ENCODE measurements at places on chromosomes 6 and 20.

DNA sequence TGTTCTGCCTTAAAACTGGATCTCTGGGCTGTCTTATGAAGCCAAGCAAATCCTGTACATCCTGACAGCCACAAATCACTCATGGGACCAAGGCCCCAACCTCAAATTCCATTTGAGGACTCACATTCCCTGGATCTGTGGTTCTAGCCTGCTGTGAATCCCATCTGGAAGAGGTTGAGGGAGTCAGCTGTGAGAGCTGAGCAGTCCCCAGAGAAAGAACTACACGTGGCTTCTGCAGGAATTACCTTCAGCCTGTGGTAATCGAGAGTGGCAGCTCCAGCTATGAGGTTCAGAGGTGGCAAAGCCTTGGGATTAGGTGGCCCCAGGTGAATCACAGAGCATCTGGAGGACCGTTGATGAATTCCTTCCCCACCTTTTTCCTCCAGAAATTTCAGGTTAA lies 245.2 kb downstream of the SLC24A3 start:
- no peak for DNase-seq

DNA sequence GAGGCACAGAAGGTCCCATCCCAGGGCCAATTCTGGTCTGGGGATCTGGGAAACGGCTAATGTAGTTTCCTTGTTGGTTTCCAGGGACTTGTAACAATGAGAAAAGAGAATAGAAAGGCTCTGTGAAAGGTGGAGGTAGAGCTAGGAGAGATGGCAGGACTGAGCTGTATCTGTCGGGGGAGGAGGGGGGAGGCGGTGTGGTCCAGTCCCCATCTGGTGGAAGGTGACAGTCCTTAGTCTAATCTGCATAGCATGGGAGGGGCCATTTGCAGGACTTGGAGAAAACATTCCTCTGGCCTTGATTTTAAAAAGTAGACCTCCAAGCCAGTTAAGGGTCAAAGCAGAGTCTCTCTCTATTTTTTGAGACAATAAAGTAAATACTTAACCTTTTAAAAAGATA lies 137.1 kb downstream of the DNAH8 start:
- DNase-seq, result no peak

DNA sequence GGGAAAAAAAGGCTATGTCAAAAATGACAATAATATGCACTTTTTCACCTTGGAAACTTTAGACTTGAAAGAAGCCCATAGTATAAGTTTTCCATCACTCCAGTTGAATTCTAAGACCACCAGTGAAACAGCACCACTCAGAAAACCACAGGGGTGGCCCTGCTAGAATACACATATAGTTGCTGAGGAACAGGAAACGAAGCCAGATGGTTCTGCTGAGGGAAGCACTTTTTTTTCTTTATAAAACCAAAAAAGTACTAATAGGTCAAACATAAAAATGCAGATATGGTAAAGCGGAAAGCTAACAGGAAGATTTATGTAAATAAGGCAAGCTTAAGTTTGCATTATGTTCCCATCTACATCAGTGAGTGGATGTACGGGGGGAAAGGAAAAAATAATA lies 303.9 kb downstream of the FOXC1 start:
- no peak for DNase-seq

- no peak for DNase-seq
These were observed 6.1 kb upstream of the ULBP2 start for GRCh38 chr6:149935668-149936067.

DNA sequence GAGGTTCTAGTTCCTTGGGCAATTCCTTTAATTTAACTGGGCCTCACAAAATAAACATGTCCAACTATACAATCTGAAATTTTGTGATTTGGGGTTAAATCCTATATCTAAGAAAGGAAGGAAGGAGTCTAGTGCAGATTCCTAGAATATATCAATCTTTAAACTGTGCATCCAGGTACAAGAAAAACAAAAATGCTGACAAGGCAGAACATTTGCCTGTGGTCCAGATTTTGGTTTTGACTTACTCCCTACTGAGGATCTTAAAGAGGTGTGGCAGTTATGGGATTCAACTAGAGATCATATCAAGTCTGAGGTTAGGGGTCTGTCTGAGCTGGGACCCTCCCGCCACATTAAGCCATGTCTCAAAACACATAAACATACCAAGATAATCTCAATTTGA lies 17.7 kb upstream of the COX7A2 start:
- DNase-seq, result no peak

GRCh38 chr6:81002126-81002525 lies 750.4 kb downstream of the TENT5A start:
- no peak for DNase-seq

GRCh38 chr6:125101631-125102030 lies 51.9 kb upstream of the TPD52L1 start:
- DNase-seq, result no peak

DNA sequence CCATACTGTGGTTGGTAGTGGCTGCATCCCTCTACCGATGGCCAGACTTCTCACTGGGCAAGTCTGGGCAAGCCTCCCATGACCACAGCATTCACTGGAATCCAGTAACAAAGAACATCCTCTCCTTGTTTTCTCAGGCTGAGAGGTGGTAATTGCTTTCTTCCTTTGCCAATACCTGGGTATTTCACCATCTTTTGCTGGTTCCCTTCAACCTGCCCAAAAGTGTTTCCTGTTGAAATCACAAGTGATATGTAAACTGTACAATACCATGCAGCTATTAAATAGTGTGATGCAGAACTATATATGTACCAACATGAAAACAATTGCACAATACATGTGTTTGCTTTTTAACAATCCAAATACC lies at the start of gene PTCHD4:
PTCHD4 (minus strand) TSS at position 55 of the 364 bp plus-strand sequence. CDS start 42,240 bp downstream, outside the sequence.
- no peak for DNase-seq

DNA sequence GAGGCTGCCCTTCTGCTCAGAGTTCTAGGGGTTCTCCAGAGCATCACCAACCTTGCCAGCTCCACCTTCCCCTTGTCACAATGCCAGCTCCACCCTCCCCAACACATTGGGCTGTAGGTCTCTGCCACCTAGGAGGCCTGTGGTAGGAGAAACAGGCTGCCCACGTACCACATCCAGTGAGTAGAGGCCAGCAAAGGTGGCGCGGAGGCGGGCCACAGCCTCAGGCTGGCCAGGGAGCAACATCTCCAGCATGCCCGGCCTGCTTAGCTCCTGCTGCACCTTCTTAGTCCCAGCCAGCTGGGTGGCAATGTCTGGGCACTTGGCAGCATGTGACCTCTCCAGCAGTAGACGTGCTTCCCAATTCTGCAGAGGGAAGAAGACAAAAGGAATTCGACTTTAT lies 23.8 kb downstream of the GSS start:
- DNase-seq, result no peak

DNA sequence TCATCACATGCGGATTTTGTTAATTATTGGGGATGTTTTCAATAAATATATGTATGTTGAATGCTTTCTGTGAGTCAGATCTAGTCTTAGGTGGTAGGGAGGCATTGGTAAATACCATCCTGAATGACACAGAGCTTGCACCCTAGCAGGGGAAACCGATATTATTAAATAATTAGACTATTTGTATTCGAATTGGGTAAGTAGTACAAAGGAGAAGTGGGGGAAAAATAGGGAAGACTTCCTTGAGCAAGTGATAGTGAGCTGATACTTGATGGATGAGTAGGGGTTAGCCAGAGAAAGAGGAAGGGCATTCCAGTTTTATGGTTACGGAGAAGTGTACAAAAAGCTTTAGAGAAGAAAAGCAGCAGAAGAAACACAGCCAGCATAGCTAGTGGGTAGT lies 1.5 kb downstream of the RIOK1 start:
- DNase-seq, result no peak

DNA sequence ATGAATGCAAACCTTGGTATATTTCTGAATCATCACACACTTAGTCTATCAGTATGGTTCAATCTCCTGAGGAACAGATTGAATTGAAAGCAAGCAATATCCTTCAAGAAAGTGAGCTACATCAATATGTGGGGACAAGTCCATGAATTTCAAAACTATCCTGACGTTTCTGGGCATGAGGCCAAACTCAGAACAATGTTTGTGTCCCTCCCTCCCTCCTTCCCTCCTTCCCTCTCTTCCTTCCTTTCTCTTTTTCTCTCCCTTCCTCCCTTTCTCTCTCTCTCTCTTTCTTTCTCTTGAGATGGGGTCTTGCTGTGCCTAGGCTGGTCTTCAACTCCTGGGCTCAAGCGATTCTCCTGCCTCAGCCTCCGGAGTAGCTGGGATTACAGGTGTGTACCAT lies 27.9 kb upstream of the SYNCRIP start:
- DNase-seq, result no peak

- no peak for DNase-seq
These were observed 5.4 kb upstream of the GINM1 start for GRCh38 chr6:149560736-149561135.

DNA sequence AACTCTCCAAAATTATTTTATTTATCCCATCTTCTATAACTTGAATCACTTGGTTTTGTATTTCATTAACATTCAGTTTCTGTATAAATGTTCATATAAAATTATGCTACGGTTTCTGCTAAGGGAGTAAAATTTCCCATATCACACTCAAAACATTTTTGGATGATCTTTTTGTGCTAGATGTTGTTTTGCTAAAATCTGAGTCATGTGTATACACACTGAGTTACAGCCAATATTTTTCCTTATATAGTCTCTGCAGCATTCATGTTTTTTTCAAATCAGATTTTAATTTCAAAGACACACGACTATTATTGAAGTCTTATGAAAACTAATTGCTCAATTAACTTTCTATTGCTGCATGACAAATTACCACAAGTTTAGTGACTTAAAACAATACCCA lies 54.3 kb upstream of the SLC2A12 start:
- no peak for DNase-seq

DNA sequence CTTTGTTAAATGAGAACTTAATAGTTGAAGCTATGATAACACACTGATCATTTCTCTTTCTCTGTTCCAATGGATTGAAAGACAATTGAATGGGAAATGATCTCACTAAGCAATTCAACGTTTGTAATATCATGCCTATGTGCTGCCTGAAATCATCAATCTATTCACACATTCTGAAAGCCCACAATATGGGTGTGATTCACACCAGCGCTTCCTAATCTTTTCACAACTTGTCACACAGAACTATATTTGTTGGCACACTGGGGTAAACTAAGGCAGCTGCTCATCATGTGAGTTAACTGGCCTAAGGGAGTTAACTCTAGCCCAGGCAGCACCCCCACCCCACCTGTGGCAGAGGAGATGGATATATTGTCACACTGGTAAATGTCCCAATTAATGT lies 37.1 kb upstream of the UTRN start:
- no peak for DNase-seq

GRCh38 chr20:57291694-57292093 lies 25.3 kb upstream of the BMP7 start:
- DNase-seq, result no peak

GRCh38 chr20:47427746-47428145 lies 71.2 kb upstream of the ZMYND8 start:
- DNase-seq, result no peak

DNA sequence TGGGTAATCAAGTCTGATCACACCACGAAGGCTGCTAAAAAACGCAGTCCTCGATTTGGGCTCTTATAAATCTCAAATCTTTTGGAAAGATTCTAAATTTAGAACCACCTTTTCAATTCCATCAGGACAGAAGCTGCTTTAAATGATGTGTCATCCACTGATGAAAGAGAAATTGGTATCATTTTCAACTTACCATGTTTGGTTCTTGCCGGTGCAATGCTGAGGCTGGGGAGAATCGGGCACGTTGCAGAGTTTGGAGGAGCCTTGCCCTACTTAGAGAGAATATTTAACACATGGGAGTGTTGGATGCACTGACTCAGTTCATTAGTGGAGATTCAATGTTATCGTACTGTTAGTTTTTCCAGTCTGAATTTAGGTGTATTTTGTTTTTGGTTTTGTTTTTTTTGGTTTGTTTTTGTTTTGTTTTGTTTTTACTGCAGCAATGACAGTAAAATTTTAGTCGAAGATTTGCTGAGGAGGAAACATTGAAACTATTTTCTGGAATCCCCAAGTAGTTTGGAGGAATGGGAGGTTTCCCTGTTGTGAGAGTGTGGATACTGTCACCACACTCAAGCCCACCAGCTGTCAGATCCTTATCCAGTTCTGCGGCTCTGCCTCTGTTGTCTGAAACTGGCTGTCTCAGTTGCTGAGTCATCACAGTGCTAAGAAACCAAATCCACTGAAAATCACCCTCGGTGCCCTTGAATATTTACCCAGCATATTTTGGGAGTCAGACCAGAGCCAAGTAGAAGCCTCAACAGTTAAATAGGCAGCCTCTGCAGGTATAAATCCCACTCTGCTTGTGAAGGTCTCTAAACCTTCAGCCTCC lies 497.0 kb downstream of the BTBD3 start:
- DNase-seq, result no peak

DNA sequence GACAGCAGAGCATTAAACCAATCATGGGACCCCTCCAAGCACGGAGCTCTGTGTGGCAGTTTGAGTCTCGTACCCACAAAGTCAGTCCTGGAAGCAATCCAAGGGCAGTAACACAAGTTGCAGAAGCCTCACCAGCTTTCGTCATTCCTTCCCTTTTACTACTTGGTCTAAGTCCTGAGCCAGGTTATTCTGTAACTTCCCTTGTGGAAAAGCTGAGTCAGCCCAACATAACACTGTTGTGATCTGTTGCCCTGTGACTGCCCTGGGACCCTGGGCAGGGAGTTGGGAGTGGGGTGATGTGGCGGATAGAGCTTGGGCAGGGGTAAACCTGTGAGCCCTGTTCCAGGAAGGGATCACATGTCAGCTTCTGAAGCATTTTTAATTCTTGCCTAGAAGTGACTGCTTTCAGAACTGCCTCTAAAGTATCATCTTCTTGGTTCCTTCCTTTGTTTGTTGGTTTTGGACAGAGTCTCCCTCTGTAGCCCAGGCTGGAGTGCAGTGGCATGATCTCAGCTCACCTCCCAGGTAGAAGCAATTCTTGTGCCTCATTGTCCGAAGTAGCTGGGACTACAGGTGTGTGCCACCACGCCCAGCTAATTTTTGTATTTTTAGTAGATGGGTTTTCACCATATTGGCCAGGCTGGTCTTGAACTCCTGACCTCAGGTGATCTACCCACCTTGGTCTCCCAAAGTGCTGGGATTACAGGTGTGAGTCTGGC lies 183.7 kb upstream of the JAG1 start:
- DNase-seq, result no peak

DNA sequence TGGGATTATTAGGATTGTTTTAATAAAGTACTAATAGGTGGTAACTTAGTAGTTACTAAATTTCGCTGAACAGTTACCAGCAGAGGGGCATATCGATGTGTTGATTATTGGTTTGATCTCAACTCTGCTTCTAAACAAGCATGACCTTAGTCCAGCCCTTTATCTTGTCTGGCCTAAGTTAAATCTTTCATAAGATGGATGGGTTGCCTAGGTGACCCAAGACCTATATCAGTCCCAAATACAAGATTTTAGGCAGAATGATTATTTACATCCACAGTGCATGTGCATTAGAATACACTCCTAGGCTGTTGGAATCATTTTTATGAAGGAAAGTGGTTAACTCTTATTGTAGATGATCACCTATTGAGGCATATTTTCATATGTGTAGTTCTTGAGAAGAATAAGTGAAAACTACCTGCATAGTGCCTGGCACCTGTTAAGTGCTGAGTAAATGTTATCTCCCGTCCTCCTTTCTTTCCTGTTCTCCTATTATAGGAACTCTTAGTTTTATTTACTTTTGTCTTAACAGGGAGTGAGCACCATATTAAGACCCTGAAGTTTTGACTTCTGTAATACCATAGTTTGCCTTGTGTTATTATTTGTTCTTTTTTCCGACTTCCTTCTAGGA lies 1.1 kb downstream of the HSF2 start:
- DNase-seq, result no peak

- DNase-seq, result no peak
These were observed 9.9 kb downstream of the RALGAPA2 start for GRCh38 chr20:20702330-20703245.
